ENCODE measurements at places on chromosomes 16 and 17. TPM values are rescaled to one million over a fixed set of nuclear protein-coding genes. Genes with fewer than 3 reads are reported as not detected.

ATP6V0A1 gene
- total RNA-seq = 103 TPM

TPSB2 gene
- 3.0 TPM for total RNA-seq

- no peaks in the 10 kb centered on the region for H3K36me3 ChIP-seq
- peak overlapping the region; percentile 3 for H3K4me3 ChIP-seq
- no peak overlapping the region for H3K27ac ChIP-seq
- peaks cover 7% of the 10 kb centered on the region for H3K27me3 ChIP-seq
Observed at GRCh38 chr17:58278661-58279015, 2.1 kb downstream of the MPO start.

- H3K4me1 ChIP-seq = no peaks in the 10 kb centered on the region
- H3K27me3 ChIP-seq = no peaks in the 10 kb centered on the region
- H3K36me3 ChIP-seq = no peaks in the 10 kb centered on the region
- H3K4me3 ChIP-seq = no peak overlapping the region
Observed at GRCh38 chr16:59880611-59881010, 1146.5 kb upstream of the GOT2 start.

- H3K4me3 ChIP-seq = no peak overlapping the region
- no peaks in the 10 kb centered on the region for H3K27me3 ChIP-seq
- H3K36me3 ChIP-seq = no peaks in the 10 kb centered on the region
- H3K27ac ChIP-seq = no peak overlapping the region
- DNase-seq = no peak
Observed at GRCh38 chr16:20669679-20670078, 27.8 kb downstream of the ACSM1 start.
